ENCODE measurements at places on chromosomes 3 and 15. TPM values are rescaled to one million over a fixed set of nuclear protein-coding genes. Genes with fewer than 3 reads are reported as not detected.

GPR176 gene
- total RNA-seq, result 307 TPM

SORD gene
- 14.2 TPM for total RNA-seq

ATP10A gene
- total RNA-seq, result 73.1 TPM

ALDH1A2 gene
- total RNA-seq, result not detected

CKMT1B gene
- total RNA-seq, result not detected

MUC20 gene
- total RNA-seq, result not detected

- no peak for DNase-seq
Observed at GRCh38 chr3:143389388-143389787, 269.8 kb downstream of the CHST2 start.

- DNase-seq, result no peak
Observed at GRCh38 chr15:82934100-82934880, 18.2 kb downstream of the HOMER2 start.

DNA sequence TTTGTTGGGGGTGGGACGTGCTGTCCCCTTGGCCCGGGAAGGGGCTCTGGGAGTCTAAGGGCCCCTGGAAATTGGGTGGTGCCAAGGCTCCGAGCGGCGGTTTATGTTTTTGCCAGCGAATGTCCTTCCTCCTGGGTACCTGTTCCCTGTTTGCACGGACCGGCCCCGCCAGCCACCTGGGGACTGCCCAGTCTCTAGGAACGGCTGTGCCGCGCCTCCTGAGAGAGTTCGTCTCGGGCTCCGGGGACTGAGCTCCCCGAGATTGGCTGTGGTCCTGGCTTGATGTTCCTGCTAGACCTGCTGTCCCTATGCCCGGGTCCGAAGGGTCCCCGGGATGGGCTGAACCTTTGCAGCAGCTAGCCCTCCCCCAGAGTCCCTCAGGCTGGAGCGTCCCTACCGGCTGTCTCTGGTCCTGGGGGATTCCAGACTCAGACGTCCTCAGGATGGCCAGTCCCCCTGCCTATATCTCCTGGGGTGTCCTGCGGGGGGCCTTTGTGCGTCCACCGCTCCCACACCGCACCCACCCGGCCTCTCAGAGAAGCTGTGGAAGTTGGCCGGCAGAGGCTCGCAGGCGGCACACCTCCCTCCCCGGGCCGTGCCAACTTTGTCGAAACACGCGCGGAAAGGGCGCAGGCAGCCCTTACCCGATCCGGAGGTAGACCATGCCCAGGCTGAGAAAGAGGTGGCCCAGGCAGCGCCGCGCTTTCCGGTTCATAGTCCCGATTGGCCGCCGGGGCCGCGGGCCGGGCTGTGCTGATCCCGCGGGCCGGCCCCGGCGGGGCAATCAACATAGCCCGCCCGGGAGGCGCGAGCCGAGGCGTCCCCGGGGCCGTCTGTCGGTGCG lies 547 bp downstream of the WNT7A start:
- DNase-seq, result no peak

DNA sequence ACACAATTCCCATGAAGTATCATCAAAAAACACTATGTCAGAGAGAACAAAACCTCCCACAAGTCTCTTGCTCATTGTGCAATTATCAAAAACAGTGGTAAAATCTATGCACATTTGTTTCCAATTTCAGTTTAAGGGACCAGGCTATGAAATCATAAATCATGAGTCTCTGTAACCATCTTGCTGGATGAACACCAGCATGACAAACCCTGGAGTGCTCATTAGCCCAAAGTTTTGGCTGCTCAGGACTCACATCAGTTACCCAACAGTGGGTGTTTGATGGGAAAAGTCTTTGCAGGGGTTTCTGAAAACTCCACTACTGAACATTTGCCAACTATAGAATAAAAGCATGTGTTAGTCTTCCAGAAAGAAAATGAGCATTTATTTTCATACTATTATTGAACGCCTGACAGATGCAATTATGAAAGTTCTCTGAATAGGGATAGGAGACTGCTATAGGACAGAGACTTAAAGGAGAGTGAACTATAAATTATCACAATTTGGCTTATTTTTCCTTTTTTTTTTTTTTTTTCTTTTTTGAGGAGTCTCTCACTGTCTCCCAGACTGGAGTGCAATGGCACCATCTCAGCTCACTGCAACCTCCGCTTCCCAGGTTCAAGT lies 240.8 kb upstream of the KCNMB2 start:
- DNase-seq, result peak; percentile 86

GRCh38 chr3:107117922-107118536 lies 259.2 kb upstream of the CCDC54 start:
- DNase-seq, result peak; percentile 89

- DNase-seq, result peak; percentile 65
Observed at GRCh38 chr15:58528188-58528870, 96.5 kb downstream of the LIPC start.

GRCh38 chr15:80507638-80508316 lies 103.6 kb downstream of the ARNT2 start:
- peak; percentile 83 for DNase-seq

DNA sequence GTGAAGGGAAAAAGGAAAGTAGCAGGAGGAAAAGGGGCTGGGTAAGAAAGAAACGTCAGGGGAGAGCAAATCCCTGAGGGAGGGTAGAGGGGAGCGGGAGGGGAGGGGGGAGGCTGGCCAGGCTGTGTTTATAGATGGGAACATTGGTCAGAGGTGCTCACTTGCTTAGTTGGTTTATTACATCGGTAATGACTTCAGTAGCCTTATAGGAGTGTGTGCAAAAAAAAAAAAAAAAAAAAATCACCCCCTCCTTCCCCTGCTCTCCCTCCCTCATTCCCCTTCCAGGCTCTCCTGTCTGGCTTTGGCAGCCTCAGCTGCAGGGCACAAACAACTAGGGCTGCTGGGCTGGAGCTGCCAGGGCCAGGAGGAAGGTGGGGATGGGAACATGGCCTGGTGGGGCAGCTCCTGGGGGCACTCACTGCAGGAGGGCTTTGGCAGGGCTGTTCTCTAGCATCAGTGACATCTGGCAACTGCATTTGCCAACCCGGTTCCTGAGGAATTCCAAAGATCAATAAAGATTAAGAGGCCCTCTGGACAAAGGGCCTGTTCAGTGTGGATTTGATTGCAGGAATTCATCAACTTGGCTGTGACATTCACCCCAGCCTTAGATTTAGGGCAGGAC lies 334.5 kb upstream of the FRG2C start:
- no peak for DNase-seq

- no peak for DNase-seq
Observed at GRCh38 chr15:63857461-63857856, 23.7 kb upstream of the HERC1 start.

DNA sequence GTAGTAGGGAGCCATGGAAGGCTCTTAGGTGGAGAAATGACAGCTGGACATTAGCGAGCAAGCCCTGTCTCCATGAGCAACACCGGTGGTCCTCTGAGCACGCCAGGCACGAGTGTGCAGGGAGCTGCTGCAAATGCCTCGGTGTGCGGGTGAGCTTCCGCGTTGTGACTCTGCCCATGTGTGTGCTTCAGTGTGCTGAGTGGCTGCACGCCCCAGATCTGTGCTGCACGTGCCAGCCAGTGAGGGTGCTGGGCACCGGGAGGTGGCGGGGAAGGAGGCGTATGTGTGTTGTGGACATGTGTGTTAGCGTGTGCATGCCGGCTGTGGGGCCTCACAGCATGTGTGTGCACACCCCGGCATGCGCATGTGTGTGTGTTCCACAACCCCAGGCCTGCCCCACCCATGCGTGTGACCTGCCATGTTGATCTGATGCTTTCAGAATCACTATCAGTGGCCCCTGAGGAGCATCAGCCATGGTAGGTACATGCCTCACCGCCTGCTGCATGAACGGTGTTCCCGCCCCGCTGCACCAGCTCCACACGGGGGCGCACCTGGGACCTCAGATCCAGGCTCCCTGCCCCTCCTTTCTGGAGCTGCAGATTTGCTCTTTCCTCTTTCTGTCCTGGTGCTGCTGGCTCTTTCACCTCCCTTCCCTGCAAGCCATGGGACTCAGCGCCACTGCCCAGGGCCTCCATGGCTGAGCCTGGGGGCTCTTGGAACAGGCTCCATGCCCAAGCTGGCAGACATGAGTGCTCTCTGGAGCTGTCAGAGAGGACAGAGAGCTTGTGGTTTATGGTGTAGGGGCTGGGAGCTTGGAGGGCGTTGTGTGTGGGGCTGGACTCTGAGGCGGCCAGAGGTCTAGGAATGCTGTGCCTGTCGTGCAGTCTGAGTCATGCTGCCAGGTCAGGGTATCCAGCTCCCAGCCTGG lies 169.4 kb downstream of the TBC1D2B start:
- DNase-seq, result peak; percentile 76

DNA sequence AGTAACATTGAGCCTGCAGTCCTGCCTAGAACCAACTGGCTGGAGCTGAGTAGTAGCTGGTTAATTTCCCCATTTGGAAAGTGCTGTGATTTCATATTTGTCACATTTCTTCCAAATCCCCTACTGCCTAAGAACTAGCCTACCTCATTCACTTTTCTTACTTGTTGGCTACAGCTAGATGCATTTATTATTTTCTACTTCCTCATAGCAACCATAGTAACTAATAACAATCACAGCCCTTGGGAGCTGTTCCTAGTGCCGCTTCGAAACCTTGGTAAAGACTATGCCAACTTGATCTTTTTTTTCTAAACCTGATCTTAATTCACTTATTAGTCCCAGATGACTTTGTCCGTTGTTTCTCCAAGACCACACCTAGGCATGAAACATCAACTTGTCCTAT lies 240.3 kb downstream of the FGF12 start:
- DNase-seq, result no peak
